Kidney epithelial cell (primary cell): ENCODE measurements at places on chromosomes 5 and 9. TPM values are rescaled to one million over a fixed set of nuclear protein-coding genes. Genes with fewer than 3 reads are reported as not detected.

GRCh38 chr9:134602547-134603362 lies 38.8 kb upstream of the COL5A1 start:
- peak; percentile 65 for DNase-seq

GRCh38 chr9:12813960-12814876 lies 39.4 kb downstream of the LURAP1L start:
- DNase-seq, result peak; percentile 98

GRCh38 chr9:95004411-95005277 lies 278.1 kb downstream of the AOPEP start:
- no peak for DNase-seq

- no peak for DNase-seq
Observed at GRCh38 chr5:56048124-56048523, 53.4 kb upstream of the IL6ST start.

GRCh38 chr5:159640446-159640845 lies 275.8 kb upstream of the ADRA1B start:
- no peak for DNase-seq

DNA sequence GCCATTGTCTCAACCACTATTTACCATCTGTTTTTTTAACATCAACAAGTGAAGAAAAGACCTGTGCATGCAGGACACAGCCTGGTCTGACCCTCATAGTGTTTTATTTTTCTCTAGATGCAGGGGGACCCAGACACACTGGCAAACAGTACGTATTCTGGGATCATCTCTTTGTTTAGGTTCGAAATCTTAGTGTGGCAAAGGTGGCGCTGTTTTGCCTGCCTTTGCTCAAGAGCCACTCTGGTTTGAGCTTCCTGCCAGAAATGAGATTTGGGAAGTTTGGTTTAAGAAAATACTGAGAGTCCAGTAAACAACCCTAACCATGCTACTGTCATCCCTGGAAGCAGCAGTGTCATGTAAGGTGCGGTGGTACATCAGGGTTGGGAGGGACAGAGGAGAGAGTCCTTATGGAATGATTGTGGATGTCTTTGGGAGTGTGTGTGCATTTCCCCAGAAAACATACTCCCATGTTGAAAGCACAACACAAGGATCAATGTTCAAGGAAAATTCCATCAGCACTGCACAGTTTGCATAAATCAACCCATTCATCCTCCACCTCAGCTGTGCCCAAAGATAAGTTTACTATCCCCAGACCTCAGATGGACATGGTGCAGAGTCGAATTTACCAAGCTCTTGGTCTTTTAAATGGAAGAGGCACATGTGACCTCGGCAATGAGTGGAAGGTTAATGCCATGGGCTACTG lies 34.0 kb upstream of the FLT4 start:
- no peak for DNase-seq

DNA sequence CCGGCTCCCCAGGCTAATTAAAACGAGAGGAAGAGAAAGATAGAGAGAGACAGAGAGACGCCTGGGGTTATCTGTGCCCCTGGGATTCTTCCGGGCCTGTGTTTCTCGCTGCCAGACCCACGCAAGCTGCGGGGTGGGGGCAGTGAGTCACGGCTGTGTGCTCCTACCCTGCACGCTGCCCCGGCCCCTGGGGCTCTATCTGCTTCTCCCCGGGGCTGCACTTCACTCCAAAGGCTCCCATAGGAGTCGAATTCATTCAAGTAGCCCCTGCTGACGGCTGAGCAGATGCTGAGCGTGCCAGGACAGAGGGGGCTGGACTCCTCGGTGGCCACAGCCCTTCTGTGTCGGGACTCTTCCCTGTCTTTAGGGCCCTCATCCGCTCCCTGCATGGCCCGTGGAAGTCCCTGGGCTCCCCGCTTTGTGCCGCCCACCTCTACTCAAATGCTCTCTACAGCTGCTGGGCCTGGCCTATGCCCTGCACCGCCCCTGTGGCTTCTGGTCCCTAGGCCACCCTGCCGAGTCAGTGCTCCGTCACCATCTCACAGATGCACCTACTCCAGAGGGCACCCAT lies 22.8 kb downstream of the SARDH start:
- no peak for DNase-seq

GRCh38 chr5:24643880-24644279 lies 898 bp downstream of the CDH10 start:
- no peak for DNase-seq

GRCh38 chr9:81465468-81466011 lies 223.8 kb downstream of the TLE1 start:
- DNase-seq, result no peak

MYOZ3 gene
- total RNA-seq, result 1.5 and 4.6 TPM in 2 replicates

CCDC171 gene
- total RNA-seq, result 3.3 and 5.0 TPM in 2 replicates

DNA sequence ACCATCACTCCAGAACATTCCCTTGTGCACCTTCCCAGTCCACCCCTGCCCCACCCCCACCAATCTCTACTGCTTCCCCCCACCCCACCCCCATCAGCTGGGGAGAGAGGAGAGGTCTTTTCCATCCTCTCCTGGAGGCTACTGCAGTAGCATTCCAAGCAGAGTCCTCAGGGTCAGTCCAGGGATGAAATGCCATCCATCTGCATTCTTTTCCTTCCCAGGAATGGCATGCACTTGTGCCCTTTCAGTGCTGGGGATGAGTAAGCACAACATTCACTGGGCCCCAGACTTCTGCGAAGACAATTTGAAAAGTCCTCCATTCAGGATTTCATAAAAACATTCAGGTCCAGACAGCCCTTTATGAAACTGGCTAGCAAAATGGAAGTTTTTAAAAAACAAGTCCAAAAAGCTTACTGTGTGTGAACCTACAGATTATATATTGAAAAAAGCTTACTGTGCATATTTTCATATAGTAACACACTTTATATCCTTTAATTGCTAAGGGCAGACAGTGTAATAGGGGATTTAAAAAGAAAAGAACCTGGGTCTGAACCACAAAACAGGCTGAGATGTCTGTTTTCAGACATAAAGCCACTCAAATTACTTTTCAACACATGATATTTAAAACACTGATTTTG lies 50.0 kb upstream of the GOLPH3 start:
- peak; percentile 62 for DNase-seq

DNA sequence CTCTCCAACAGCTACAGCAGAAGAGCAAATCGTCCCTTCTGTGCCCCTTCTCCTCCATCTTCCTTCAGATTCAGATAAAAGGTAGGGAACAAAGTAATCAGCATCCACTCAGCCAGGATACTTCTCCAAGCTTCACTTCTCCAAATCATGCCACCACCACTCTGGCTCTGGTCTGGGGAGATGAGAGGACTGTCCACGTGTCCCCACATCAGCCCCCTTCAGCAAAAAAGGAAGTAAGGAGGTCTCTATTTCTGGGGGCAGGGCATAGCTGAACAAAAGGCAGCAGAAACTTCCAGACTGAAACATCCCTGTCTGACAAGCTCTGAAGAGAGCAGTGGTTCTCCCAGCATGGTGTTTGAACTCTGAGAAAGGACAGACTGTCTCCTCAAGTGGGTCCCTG lies 116.9 kb downstream of the C5orf15 start:
- DNase-seq, result no peak

DNA sequence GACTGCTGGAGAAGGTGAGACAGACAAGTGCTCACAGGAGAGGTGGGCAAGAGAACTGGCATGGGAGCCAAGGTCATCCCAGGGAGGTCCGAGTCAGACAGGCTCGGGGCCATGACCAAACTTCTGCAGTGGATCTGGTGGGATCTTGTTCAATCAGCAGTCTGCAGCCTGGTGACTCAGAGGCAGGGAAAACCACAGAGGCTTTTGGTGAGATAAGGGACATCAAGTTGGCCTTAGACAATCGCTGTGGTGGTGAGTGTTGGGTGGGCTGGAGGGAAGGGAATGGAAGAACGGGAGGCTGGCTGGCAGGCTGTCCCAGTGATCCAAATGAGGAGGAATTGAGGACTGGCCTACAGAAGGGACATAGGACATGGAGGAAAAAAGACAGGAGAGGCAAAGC lies 123.8 kb downstream of the TMEM174 start:
- no peak for DNase-seq

RAD23B gene
- 76.0 and 113 TPM in 2 replicates for total RNA-seq

RNF224 gene
- not detected in 2 replicates for total RNA-seq

CLIC3 gene
- total RNA-seq, result 0.75 TPM in 1 of 2 replicates, not detected in the other

DNA sequence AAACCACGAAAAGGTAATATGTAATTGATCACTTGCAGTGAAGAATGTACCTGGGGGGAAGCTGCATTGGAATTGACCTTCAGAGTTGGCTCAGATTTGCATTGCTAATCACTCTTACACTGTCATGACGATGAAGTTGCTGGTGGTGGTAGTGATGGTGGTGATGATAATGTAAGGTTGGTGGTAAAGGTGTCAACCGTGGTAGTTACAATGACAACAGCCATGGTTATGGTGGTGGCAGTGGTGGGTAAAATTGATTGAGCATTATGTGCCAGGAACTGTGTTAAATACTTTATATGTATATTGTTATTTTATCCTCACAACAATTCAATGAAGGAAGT lies 282.4 kb downstream of the NR3C1 start:
- no peak for DNase-seq

DMRT3 gene
- total RNA-seq, result 0.25 and 0.34 TPM in 2 replicates

CNTNAP3 gene
- total RNA-seq, result 2.5 and 2.8 TPM in 2 replicates

DNA sequence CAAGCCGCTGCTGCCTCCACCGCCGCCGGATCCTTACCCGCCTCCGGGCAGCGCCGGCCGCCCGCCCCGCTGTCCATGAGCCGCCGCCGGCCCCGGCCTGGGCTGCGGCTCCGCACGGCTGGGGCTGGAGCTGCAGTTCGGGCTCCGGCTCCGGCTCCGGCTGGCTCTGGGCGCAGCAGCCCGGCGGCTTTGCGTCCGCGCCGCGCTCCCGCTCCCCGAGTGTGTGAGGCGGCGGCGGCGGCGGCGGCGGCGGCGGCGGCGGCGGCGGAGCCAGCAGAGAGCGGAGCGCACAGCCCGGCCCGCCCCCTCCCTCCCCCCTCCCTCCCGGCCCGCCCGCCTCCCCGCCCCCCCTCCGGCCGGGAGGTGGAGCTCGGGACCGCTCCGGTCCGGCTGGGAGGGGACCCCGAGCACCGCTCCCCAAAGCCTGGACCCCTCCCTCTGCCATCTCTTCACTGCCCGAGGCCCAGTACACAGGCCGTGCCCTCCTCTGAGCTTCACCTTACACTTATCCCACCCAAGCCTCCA lies at the start of gene PCDH1:
TSS of gene PCDH1 (minus strand) at position 225 of the 525 bp plus-strand sequence. CDS start at position 77, 148 bp downstream.
- DNase-seq, result no peak

DNA sequence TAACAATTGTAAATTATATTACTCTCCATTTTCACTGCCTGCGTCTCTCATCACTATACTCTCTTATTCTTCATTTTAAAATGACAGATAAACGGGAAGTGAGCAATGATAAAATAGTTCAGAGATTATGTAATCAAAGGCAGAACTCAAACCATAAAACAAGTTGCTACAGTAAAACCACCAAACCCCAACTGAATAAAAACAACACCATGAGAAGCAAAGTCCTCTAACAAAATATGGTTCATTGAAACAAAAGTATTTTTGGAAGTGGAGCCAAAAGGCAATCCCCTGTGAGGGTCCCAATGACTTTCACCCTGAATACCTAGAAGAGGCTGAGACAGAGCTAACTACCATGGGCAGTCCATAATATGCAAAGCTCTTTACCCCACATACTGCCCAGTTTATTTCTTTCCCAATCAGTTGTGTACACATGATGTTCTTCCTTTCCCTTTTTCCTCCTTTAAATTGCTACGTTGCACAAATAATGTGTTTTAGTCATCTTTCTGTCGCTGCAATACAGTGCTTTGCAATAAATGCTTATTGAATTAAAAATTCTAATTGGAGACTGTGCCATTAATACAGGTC lies 64.0 kb upstream of the PTGER4 start:
- no peak for DNase-seq

GRCh38 chr5:143987751-143988560 lies 176.0 kb downstream of the HMHB1 start:
- no peak for DNase-seq

GRCh38 chr9:132590318-132591182 lies 8.1 kb downstream of the BARHL1 start:
- DNase-seq, result no peak

DNA sequence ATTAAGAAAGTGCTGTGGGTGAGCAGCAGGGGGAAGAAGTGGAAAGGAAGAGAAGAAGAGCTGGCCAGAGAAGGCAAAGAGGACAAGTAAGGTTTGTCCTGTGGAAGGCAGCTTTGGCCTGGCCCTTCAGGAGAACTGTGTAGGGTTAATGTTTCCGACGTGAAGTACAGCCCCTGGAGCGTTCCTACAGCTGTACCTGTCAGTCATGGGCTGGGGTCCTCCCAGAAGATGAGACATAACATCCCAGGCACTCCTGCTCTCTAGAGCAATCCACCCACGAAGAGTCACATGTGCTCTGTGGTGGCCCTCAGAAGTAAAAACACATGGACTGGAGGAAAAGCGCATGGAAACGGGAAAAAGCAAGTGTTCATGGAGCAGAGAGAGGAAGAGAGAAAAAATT lies 237.4 kb downstream of the CAAP1 start:
- DNase-seq, result no peak

KIAA1191 gene
- 92.4 and 112 TPM in 2 replicates for total RNA-seq

- no peak for DNase-seq
Observed at GRCh38 chr9:120758544-120758943, 34.7 kb downstream of the FBXW2 start.

DNA sequence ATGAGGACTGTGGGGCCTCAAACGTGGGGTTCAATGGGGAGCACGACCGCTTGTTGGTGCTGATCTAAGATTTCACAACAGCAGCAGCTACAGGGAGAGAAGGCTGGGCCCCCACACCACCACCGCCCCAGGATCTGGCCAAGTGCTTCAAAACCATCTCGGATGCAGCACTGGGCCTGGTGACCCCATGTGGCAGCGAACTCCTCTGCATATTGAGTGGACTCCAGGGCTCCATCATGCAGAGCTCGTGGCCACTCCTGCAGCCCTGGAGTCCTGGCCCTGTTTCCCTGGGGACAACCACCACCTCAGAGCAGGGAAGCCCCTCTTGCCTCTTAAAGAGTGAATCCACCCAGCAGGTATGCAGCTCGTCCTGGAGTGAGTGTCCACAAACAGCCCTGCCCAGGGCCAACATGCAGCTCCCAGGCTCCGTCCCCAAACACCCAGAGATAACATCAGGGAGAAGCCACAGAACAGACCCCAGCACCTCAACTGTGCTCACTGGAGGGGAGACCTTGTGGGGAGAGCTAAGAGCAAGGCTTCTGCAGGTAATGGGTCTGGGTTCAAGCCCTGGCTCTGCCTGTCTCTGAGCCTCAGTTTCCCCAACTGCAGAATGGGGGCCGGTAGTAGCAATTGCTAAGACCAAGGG lies 103.1 kb upstream of the SARDH start:
- no peak for DNase-seq

DNA sequence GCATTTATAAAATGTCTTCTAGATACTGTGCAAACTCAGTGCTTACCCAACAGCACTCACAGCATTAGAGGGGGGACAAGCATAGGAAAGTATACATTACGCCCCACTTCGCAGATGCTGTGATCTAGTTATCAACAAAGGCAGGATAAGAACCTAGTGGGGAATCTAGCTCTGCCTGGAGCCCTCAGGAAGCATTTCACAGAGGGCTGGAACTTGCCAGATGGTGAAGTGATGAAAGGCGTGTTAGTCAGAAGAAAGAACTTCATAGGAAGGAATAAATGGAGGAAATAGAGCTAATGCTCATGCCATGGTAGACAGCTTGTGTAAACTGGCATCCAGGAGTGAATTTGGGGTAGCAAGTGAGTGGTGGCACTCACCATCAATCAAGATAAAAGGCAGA lies 25.8 kb downstream of the DIRAS2 start:
- DNase-seq, result no peak

SLC34A3 gene
- 0.25 TPM in 1 of 2 replicates, not detected in the other for total RNA-seq

GRCh38 chr5:126108470-126108869 lies 314.7 kb upstream of the GRAMD2B start:
- no peak for DNase-seq
